ENCODE measurements at places on chromosomes 16 and 17.
A peak's percentile ranks its signal among the peaks of the same experiment; 100 is the strongest.

- no peak for DNase-seq
These were observed 256.3 kb upstream of the ZFHX3 start for GRCh38 chr16:73304008-73304774.

DNA sequence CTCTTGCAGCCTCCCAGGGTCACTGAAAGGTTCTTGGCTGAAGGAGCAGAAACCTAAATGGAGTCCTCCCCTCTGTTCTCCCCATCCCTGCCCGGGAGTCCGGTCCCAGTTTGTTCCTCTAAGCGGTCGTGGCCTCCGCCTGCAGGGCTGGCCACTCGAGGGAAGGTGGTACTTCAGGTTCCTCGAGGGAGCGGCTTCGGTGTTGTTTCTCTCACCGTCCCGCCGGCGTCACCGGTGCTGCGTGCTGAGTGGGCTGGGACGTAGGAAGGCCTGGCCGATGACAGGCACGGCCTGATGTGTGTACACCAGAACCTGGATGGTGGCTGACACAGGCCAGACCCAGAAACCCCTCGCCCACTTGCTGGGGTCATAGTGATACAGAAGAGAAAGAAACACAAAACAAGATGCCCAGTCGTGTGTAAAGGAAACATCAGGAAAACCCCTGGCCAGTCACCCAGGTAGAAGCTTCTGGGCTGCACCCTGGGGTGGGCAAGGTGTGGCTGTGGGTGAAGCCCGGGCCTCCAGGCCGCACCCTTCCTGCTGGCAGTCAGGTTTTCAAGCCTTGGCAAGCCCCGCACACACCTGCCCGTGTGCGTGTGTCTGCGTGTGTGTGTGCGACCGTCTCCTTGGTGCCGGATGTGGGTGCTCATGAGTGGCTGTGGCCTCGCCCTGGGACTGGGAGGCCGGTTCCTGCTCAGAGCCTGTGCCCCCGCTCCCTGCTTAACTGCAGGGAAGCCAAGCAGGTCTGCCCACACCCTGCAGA, 52.0 kb downstream of the BAIAP2 start:
- DNase-seq, result no peak

- DNase-seq, result no peak
These were observed 126.4 kb downstream of the USP22 start for GRCh38 chr17:20916383-20916782.

GRCh38 chr17:83076938-83077337, 2.5 kb upstream of the METRNL start:
- DNase-seq, result no peak

- no peak for DNase-seq
These were observed 13.3 kb upstream of the ATP6V0C start for GRCh38 chr16:2500430-2500917.

DNA sequence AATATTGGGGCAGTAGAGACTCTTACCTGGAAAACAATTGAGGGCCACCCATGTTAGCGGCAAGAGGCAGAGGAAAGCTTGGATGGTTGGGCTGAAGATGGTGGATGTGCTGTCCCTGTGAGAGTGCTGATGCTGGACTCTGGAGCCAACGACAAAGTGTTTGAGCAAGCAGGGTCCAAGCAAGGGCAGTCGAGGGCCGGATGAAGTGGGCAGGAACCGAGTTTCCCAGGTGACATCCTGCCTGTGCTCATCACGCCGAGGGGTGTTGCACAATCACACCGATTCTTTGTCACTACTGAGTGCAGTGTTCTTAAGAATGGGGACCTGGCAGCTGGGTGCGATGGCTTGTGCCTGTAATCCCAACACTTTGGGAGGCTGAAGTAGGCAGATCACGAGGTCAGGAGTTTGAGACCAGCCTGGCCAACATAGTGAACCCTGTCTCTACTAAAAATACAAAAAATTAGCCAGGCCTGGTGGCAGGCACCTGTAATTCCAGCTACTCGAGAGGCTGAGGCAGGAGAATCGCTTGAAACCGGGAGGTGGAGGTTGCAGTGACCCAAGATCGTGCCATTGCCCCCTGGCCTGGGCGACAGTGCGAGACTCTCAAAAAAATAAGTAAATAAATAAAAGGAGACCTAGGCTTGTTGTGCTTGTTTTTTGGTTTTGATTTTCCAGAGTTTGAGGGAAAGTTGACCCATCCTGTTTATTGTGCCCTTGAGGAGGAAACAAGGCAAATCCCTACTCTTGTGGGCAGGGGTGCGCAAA, 6.1 kb downstream of the PYCARD start:
- DNase-seq, result no peak

- no peak for DNase-seq
These were observed 67.9 kb upstream of the MARCHF10 start for GRCh38 chr17:62876063-62876462.

DNA sequence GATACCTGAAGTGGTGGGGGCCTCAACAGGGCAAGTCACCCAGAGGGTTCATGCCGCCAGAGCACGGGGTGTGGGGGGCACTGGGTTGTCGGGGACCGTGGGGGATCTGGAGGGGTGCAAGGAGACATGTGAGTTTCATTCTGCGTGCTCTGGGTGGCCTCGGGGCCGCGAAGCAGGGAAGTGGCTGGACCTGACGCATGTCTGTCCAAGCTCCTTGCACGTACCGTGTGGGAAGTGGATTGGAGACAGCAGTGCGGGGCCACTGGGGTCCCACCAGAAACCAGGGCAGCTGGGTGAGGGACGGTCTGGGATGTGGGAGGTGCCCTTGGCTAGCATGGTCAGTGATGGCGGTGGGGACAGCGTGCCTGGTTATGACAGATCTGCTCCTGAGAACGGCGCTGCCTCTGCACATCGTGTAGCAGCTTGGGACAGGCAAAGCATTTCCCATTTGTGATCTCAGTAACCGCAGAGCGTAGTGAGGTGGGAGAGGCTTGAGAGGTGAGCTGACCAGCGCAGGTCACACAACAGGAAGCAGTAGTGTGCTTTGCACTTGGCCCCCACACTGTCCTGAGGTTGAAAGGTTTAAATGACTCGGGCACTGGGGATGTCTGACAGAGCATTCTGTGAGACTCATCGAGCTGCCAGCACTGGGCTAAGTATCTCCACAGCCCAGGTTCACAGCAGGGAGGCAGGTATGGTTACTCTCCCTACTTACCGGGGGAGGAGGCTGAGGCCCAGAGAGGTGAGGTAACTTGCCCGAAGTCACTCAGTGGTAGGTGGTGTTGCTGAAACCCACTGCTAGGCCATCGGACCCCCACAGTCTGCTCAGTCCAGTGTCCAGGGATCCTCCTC, 114.4 kb downstream of the SOCS1 start:
- no peak for DNase-seq

DNA sequence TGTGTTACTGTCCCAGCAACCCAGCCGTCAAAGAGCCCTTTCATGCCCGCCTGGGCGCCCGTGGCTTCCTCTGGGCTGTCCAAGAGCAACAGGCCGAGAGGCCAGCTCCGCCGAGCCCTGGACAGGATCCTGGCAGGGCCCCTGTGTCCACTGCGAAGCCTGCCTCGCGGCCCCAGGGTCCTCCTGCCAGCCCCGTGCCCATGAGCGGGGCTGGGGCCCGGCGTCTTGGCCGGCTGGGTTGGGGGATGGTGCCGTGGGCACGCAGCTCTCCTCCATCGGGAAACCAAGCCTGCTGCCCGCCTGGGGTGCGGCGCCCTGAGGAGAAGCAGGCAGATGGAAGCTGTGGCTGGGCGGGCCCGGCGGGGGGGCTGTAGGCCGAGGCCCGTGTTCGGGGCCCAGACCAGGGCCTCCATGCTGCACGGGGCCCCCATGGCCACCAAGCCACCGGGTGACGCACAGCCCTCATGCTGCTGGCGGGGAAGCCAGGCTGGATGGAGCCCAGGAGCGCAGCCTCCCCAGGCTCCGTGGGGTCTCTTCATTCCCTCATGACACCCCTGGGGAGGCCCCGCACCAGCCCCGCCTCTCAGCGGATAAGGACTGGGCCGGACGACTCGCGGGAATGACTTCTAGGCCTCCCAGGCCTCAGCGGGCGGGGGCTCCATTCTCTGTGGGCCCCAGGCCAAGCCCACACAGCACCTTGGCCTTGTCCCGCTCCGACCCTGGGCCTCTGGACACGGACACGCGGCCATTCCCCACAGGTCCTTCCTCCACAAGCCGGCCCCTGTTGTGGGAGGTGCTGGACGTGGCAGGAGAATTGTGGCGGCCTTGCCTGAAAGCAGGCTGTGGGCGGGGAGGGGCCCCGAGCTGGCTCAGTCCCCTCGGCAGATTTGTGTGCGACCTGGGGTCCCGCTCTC, at the start of gene C1QTNF8:
C1QTNF8 (minus strand) TSS at position 76 of the 914 bp plus-strand sequence. CDS start 1,322 bp downstream, outside the sequence.
- DNase-seq, result no peak

- no peak for DNase-seq
These were observed 20.5 kb downstream of the KRT9 start for GRCh38 chr17:41551365-41551764.

GRCh38 chr17:6677158-6677831, 25.7 kb downstream of the C17orf100 start:
- DNase-seq, result peak; percentile 17

DNA sequence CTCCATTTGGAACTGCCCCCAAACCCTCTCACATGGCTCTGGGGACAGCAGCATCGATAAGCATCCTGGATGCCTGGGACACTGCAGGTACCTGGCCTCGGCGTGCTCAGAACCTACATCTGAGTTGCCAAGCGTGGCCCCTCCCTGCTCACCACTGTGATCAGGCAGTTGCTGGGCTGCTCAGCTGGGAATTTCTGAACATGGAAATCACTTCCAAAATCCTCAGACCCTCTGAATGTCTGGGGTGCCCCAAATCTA, 6.3 kb downstream of the CDH5 start:
- no peak for DNase-seq

GRCh38 chr17:74126179-74126900, 77.1 kb upstream of the RPL38 start:
- DNase-seq, result no peak

GRCh38 chr16:55433030-55433429, 46.0 kb upstream of the MMP2 start:
- no peak for DNase-seq

DNA sequence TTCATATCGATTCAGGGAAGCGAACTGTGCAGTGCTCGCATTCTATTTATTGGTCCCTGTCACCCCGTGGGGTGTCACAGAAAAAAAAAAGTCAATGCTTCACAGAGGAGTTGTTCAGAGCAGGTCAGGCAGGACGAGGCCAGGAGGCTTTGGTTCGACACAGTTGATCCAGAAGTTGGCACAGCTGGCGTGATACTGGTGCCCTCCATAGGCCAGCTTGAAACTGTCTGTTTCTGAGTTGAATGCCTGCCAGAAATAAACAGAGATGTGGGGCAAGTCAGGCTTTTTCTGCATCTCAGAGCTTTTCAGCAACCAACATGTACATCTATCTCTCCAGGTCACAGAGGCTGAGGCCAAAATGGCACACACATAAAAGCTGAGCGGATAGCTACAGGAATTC, 29.1 kb downstream of the DUSP14 start:
- DNase-seq, result no peak

All from activated CD4-positive, alpha-beta T cell treated with anti-CD3 and anti-CD28 coated beads, Interleukin-2, amount 50 U/mL, for 48 hours (primary cell).